ENCODE measurements at places on chromosomes 5 and 9. TPM values are rescaled to one million over a fixed set of nuclear protein-coding genes. Genes with fewer than 3 reads are reported as not detected.
A peak's percentile ranks its signal among the peaks of the same experiment; 100 is the strongest.

WNT8A gene
- 2.2 TPM for total RNA-seq

LCN9 gene
- 0.46 TPM for total RNA-seq

DNA sequence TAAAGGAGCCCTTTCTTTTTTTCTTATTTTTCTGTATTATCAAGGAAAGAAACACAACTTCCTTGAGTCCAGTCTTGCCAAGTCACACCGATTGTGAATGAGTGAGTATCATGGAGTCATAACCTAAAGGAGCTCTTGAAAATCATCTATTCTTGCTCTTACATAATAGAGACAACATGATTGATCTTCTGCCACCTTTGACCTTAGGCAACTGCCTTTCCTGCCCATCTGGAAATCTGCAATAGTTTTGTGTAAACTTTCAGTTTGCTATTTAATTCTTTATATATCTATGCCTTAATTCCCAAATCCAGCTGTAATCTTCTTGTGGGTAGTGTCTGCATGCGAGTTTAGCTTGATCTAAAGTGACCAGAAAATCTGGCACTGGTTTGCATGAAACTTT lies 149.9 kb upstream of the FST start:
- no peak for DNase-seq
- no peak overlapping the region for H3K4me3 ChIP-seq
- no peaks in the 10 kb centered on the region for H3K36me3 ChIP-seq
- H3K27me3 ChIP-seq: no peaks in the 10 kb centered on the region

DNA sequence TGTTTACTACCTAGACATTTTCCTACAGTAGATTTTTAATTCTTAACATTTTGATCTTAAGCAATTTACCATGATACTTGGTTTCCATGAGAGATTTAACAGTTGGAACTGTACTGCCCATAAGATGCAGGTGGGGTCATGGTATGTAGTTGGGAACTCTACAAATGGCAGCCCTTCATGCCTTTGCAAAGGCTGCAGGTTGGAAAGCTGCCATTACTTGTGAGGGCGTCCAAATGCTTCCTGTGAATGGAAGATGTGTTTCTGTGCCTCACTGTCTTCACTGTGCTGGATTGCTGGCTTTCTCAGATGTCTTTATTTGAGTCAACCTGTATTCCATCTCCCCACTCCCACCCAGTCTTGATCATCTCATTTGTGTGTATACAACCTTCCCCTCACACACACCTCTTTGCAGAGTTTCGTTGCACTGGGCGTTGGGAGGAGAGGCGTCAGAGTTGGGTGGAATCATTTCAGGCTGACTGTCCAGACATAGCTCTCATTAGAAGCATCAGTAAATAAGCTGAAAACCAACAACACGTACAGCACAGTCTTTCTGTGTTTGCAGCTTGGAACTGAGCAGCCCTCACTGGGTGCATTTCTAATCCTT lies 14.8 kb upstream of the ABL1 start:
- no peaks in the 10 kb centered on the region for H3K36me3 ChIP-seq
- H3K27me3 ChIP-seq: no peaks in the 10 kb centered on the region
- no peak overlapping the region for H3K4me3 ChIP-seq
- H3K27ac ChIP-seq: no peak overlapping the region
- peaks cover 14% of the 10 kb centered on the region for H3K4me1 ChIP-seq

DNA sequence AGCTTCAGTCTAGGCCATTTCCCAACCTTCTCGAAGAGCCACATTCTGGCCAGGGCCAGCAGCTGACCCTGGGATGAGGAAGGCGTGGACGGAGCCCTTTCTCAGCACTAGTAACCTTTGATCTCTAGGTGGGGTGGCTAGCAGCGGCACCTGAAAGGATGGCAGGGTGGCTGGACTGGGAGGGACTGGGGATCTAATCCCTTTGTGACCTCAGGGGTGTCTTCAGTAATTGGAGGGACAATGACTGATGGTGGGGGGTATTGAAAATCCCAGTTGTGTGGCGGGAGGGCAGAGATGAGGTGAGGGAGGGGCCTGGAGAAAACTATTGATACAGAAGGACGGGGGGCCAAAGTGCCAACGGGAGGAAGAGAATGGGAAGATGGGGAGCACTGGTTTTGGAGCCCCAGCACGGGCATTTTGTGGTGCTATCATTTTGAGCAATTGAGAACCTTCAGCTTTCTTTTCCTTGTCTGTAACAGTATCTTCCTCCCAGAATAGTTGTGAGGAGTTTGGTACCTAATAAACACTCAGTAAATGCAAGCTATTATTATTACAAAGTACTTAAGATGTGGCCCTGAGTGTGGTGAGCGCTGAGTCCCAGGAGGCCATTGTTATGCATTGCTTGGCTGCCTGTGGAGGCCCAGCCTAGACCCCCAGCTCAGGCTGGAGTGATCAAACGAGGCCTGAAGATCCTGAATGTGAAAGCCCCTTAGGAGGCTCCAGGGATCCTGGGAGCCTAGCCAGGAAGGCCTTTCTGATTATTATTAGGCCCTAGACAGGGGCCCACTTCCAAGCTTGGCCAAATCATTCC lies 37.3 kb upstream of the UBE2D2 start:
- no peaks in the 10 kb centered on the region for H3K4me1 ChIP-seq
- no peak overlapping the region for H3K27ac ChIP-seq
- H3K36me3 ChIP-seq: no peaks in the 10 kb centered on the region
- H3K4me3 ChIP-seq: no peak overlapping the region

PCDHGA4 gene
- total RNA-seq: 0.80 TPM

ARHGEF39 gene
- total RNA-seq: 21.4 TPM

- no peaks in the 10 kb centered on the region for H3K27me3 ChIP-seq
- H3K36me3 ChIP-seq: peaks cover 6% of the 10 kb centered on the region
- no peak overlapping the region for H3K4me3 ChIP-seq
- peak overlapping the region; percentile 75 for H3K27ac ChIP-seq
- DNase-seq: no peak
- peaks cover 12% of the 10 kb centered on the region for H3K4me1 ChIP-seq
Observed at GRCh38 chr9:131239161-131239975, 36.9 kb downstream of the FAM78A start.

HK3 gene
- total RNA-seq: not detected

WDR31 gene
- 3.4 TPM for total RNA-seq

ADAMTS19 gene
- total RNA-seq: 34.6 TPM

DNA sequence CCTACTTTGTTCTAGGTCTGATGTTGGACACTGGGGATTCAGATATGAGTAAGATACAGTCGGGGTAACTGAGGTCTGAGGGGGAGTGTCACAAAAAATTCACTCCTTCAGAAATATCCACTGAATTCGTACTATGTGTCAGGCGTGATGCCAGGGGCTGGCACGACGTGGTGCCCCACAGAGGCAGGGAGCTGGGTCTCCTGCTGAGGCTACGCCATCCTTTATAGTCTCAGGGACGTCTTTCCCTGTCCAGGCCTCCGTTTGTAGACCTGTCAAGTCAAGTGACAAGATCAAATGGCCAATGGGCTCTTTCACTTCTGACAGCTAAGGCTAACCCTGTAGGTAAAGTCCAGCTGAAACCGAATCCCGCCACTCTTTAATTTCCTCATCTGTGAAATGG lies 118.8 kb upstream of the SMIM23 start:
- no peaks in the 10 kb centered on the region for H3K36me3 ChIP-seq
- DNase-seq: no peak
- H3K27ac ChIP-seq: no peak overlapping the region
- no peaks in the 10 kb centered on the region for H3K27me3 ChIP-seq
- no peak overlapping the region for H3K4me3 ChIP-seq

DMGDH gene
- 0.73 TPM for total RNA-seq

GRCh38 chr5:147853372-147853987 lies 22.0 kb upstream of the SPINK1 start:
- no peaks in the 10 kb centered on the region for H3K4me1 ChIP-seq
- no peaks in the 10 kb centered on the region for H3K27me3 ChIP-seq
- H3K36me3 ChIP-seq: no peaks in the 10 kb centered on the region
- no peak overlapping the region for H3K4me3 ChIP-seq
- DNase-seq: no peak

- no peaks in the 10 kb centered on the region for H3K27me3 ChIP-seq
- no peak for DNase-seq
- H3K36me3 ChIP-seq: peaks cover 72% of the 10 kb centered on the region
- H3K27ac ChIP-seq: no peak overlapping the region
- no peak overlapping the region for H3K4me3 ChIP-seq
Observed at GRCh38 chr9:88436379-88436778, 48.1 kb downstream of the SPIN1 start.

GRCh38 chr5:127076315-127077129 lies 3.2 kb upstream of the C5orf63 start:
- H3K4me3 ChIP-seq: no peak overlapping the region
- DNase-seq: no peak
- peaks cover 26% of the 10 kb centered on the region for H3K4me1 ChIP-seq
- no peak overlapping the region for H3K27ac ChIP-seq
- no peaks in the 10 kb centered on the region for H3K27me3 ChIP-seq

DNA sequence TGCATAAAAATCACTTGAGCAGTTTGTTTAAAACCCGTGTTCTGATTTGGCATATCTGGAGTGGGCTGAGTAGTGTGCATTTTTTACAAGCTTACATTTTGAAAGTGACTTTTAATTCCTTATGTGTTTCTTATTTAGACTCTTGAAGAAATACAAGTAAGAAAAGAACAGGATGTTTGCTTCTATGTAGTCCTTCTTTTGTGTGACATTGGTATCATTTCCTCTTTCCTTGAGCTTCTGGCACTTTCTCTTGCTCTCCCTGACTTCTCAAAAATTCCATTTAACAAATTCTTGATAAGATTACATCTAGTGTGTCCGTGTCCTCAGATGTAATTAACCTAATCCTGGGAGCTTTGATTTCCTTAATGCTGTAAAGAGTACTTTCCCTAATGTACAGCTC lies 12.5 kb downstream of the GARNL3 start:
- no peak overlapping the region for H3K27ac ChIP-seq
- H3K4me3 ChIP-seq: no peak overlapping the region
- DNase-seq: no peak

DNA sequence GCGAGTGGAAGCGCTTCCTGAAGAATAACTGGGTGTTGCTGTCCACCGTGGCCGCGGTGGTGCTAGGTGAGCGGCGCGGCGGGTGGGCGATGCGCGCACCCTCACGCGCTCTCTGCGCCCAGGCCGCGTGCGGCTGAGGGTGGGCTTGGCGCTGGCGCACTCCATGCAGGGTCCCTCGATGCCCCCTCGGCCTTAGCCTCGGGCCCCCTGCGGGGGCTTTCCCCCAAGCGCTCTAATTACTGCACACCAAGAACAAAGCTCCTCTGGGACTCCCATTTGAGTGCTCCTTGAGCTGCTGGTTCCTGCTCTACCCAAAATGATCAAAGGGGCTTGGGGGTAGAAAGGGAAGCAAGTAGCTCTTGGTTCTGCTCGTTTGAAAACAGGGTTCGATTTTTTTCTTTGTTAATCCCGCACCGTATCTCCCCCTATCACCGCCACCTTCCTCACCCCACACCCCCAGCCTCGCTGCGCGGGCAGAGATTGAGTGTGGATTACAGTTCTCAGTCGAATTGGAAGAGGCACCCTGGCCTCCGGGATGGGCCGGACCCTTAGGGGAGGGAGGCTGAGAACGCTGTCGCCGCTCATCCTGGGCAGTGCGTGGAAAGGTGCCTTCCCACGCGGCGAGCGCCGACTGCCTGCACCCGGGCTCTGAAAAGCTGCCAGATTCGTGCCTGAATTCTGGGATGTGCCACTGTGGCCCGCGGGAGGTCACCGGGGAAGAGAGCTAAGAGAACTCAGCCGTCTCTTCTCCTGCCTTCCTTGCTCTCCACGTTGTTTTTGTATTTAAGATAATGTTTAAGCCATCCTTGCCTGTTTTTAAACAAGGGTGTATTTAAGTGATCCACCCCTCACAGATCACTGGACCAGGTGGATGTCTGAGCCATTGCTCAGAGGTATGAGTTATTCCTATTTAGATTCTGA lies 697 bp downstream of the SLC1A1 start:
- DNase-seq: peak; percentile 81
- peaks cover 10% of the 10 kb centered on the region for H3K4me1 ChIP-seq
- peak overlapping the region; percentile 97 for H3K4me3 ChIP-seq
- no peak overlapping the region for H3K27ac ChIP-seq

SOWAHA gene
- total RNA-seq: 0.07 TPM

ITGA2 gene
- total RNA-seq: 1.7 TPM

GRCh38 chr9:14500705-14501104 lies 186.8 kb upstream of the NFIB start:
- H3K36me3 ChIP-seq: no peaks in the 10 kb centered on the region
- no peaks in the 10 kb centered on the region for H3K27me3 ChIP-seq
- H3K4me1 ChIP-seq: no peaks in the 10 kb centered on the region
- H3K4me3 ChIP-seq: no peak overlapping the region
- no peak for DNase-seq

BTNL3 gene
- total RNA-seq: not detected

BTNL9 gene
- not detected for total RNA-seq

NKD2 gene
- 11.2 TPM for total RNA-seq

DNA sequence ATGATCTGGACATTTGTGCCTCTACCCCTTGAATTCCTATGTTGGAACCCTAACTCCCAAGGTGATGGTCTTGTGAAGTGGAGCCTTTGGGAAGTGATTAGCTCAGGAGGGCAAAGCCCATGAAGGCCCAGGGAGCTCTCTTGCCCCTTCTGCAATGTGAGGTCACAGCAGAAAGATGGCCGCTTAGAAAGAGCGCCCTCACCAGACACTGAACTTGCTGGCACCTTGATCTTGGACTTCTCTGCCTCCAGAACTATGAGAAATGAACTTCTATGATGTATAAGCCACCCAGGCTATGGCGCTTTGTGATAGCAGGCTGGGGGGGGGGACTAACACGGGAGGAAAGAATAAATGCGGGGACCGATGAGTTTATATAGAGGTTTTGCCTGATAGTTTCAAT lies 45.3 kb downstream of the AGXT2 start:
- H3K27ac ChIP-seq: no peak overlapping the region
- H3K27me3 ChIP-seq: no peaks in the 10 kb centered on the region

GRCh38 chr5:72488756-72489155 lies 18.5 kb downstream of the ZNF366 start:
- no peak overlapping the region for H3K4me3 ChIP-seq
- DNase-seq: no peak
- H3K27me3 ChIP-seq: no peaks in the 10 kb centered on the region
- H3K4me1 ChIP-seq: no peaks in the 10 kb centered on the region

All from endodermal cell (in vitro differentiated cells).